ENCODE measurements at places on chromosomes 1 and 21.

GRCh38 chr1:211985556-211986264 lies 49.6 kb downstream of the INTS7 start:
- no peak for DNase-seq

GRCh38 chr1:155509064-155509463 lies 53.5 kb downstream of the ASH1L start:
- DNase-seq, result no peak

DNA sequence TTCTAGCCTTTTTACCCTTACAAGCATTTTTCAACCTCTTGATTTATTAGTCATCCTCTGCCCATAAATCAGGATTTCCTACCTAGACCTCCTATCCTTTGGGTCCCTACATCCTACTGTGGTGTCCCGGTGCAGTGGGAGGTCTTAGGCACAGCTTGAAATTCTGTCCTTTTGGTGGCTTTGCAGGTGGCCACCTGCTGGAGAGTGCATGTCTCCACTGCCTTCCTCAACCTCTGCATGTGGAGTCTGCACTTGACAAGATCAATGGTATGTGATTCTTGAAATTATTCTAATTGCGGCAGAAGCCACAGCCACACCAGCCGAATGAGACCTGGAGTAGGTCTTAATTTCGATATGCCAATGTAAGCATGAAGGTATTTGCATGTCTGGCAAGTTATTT lies 11.4 kb upstream of the KCNA3 start:
- no peak for DNase-seq

- no peak for DNase-seq
Observed at GRCh38 chr21:37423103-37423502, 56.5 kb downstream of the DYRK1A start.

DNA sequence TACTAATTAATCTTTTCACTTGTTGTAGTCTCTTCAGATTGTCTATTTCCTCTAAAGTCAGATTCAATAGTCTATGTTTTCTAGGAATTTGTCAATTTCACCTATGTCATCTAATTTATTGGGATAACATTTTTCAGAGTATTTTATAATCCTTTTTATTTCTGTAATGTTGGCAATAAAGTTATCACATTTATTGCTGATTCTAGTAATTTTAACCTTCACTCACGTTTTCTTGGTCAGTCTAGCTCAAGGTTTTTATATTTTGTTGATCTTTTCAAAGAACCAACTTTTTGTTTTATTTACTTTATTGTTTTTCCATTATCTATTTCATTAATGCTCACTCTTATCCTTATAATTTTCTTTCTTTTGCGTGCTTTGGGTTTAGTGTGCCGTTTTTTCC lies 97.9 kb upstream of the GNG12 start:
- DNase-seq, result no peak

GRCh38 chr1:115560027-115560426 lies 81.7 kb upstream of the VANGL1 start:
- no peak for DNase-seq

DNA sequence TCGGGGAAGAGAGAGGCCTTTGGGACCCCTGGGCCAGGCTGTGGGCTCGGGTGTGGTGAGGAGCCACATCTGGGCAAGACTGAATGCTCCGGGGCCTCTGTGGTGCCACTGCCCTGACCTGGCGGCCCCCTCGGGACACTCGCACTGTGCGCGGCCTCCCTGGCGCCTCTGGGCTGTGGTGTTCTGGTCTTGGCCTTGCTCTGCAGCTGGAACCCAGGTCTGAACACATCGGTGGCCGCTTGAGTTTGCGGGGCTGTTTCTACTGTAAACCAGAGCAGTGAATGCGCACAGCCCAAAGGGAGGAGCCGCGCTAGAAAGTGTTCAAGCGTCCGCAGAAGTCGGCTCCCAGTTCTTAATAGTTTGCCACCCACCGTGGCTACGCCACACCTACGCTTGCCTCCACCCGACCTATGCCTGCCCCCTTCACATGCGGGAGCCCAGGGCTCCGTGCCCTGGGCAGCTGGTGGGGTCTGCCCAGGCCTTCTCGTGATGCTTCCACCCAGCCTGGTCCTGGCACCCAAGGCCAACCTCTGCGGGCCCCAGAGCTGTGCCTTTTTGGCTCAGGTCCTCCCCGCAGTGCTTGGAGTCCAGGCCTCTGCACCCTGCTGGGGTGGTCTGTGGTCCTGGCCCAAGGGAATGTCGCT lies 4.4 kb downstream of the PDE9A start:
- no peak for DNase-seq

GRCh38 chr1:17121881-17122280 lies 2.6 kb upstream of the PADI2 start:
- no peak for DNase-seq

DNA sequence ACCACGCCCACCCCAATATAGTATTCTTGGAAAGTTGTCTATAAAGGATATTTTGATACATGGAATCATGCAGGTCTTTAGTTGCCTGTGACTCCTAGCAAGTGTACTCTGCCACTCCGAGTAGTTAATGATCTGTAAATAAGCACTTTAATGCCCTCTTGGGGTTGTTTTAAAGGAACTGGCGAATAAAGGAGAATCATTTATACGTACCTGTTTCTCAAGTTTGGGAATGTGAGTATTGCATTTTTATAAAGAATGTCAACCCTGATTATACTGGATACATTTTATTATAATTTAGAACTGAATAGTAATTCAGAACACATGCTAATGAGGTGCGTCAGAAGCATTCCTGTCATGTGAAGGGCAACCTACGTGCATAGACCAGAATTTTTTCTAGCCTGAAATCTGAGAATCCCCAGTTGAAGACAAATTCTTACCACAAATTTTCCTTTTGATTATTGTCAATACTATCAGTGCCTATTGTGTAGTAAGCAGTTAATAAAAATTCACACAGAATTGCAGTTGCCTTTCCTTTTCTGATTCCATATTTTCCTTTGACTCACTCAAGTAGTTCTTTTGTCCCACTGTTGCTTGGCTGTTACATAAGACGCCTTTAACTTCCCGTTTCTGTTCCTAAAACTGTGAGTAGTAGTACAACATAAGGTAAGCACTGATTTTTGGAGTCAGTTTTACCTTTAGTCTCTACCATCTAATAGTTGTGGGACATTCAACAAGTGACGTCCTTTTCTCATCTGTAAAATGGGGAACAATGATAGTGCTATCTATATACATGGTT lies 5.1 kb downstream of the AHCYL1 start:
- no peak for DNase-seq

GRCh38 chr1:4678066-4678717 lies 23.8 kb downstream of the AJAP1 start:
- no peak for DNase-seq

- no peak for DNase-seq
Observed at GRCh38 chr21:35326677-35327076, 277.6 kb upstream of the RUNX1 start.

GRCh38 chr21:17610911-17611310 lies 1.8 kb downstream of the BTG3 start:
- DNase-seq, result no peak

DNA sequence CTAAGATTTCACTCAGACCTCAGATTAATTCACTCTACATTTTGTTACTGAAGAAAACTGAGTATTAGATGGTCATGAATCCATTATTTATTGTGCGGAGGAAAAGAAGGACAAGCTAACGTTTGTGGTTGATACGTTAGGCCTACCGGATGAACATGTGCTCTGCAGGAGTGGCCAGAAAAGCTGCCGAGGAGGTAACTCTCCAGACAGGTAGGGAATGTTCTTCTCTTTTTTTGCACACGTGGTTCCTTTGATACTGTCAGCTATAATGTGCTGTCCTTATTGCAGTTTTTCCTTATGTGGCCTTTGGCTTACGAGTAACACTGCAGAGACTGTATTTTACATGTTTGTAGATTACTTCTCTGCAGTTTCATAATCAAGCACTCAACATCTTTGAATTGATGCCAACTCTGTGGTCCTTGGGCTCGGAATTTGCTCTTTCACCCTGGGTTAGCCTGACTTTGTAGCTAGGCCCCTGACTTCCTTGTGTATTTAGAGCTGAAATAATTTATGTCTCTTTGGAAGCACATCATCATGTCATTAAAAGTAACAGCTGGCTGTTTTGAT lies 13.6 kb downstream of the MTR start:
- no peak for DNase-seq

DNA sequence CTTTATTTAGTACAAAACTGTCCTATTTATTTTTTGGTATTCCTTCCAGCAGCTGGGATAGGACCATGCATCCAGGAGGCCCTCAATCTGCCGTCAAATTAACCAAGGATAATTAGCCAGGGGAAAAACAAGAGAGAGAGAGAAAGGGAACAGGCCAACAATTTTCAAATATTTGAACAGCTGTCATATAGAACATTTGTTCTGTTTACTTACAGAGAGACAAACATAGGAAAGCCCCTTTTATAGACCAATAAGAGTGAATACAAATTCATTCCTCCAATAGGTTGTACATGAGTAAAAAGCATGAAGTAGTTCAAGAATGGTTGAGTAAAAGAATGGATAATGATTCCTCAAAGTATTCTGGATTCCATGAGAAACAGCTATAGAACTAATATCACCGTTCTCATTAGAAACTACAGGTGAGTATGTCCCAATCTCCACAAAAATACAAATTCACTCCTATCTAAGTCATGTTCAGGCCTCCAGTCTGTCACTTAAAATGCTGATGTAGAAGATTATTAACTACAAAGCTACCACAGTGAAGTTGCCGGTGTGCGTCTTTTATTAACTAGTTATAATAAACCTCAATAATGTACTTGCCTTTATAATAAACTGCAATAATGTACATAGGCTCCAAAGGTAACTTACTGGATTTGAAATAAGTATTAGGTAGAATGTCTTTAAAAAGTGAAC lies 64.8 kb upstream of the GNG4 start:
- no peak for DNase-seq

DNA sequence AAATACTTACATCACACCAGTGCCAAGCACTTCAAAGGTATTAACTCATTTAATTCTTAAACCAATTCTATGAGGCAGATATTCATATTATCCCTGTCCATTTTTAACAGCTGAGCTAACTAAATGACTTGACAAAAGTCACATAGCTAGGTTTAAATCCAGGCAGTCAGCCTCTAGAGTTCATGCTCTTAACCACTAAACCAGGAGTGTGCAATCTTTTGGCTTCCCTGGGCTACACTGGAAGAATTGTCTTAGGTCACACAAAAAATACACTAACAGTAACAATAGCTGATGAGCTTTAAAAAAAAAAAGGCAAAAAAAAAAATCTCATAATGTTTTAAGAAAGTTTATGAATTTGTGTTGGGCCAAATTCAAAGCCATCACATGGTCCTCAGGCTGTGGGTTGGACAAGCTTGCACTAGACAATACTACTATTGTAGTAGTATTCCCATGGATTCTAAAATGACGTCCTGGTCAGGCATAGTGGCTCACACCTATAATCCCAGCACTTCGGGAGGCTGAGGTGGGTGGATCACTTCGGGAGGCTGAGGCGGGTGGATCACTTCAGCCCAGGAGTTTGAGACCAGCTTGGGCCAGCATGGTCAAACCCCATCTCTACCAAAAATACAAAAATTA lies 10.0 kb downstream of the UBR4 start:
- DNase-seq, result no peak

DNA sequence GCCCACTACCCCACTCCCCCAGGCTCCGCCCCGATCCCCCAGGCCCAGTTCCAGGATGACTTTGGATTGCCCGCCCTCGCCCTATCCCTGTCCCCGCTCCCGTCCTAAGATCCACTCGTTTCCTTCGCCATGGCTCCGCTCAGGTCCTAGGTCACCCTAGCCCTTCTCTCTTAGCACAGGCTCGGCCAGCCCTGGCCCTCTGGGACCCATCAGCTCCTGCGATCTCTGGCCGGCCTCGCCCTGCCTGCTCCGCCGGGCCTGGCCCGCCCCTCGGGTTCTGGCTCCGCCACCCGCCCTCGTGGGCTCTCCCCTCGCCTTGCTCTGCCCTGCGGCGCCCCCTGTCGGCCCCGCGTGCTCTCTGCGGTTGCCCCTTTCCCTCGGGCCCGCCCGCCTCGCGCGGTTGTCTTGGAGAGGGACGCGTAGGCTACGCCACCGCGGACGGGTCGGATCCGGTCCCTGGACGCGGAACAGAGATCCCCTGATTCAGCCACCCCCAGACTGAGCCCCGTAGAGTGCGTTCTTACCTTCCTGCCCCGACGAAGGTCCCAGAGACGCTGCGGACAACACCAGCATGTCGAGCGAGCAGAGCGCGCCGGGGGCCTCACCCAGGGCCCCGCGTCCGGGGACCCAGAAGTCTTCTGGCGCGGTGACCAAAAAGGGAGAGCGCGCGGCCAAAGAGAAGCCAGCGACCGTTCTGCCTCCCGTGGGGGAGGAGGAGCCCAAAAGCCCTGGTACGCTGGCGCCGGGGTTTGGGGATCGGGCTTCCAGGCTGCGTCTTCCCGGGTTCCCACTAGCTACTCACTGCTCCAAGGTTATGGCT lies at the start of gene LRRC71:
LRRC71 (plus strand) TSS at position 400 of the 820 bp plus-strand sequence; CDS start at position 572, 172 bp downstream.
- peak; percentile 69 for DNase-seq
